ENCODE measurements at places on chromosomes 1 and 21.

- DNase-seq = no peak
Measured at GRCh38 chr1:228143480-228144192, 3.6 kb downstream of the GUK1 start.

DNA sequence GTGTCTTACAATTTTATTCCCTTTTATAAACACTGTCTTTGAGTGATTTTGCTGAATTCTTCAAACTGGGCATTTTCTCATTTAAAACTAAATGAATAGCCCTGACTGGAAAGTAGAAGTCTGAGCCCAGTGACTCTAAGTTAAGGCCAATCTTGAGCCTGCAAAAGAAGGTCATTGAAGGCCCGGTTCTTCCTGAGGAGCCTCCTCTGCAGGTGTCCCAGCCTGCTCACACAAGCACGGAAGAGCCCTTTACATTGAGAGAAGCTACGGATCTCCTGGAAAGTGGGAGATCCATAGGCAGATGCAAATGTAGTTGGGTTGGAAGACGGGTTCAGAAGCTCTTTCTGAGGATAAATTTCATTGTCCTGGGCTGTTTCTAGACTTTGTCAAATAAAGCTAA, 3.9 kb downstream of the ZNF678 start:
- no peak for DNase-seq

DNA sequence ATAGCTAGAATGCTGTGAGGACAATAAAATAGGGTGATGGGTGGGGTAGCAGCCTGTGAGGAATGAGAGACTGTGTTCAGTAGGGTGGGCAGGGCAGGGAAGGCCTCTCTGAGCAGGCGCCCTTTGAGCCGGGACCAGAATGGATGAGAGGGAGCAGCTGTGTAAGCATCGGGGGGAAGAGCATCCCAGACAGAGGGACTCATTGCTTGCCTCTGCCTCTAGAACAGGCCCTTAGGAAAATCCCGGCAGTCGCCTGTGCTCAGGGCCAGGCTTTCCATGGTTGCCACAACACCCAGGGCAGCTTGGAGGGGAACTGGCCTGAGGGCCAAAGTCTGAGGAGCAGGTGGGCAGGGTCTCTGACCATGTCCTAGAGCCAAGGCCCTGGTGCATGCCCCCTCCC, 774 bp downstream of the SLC2A7 start:
- DNase-seq = no peak

DNA sequence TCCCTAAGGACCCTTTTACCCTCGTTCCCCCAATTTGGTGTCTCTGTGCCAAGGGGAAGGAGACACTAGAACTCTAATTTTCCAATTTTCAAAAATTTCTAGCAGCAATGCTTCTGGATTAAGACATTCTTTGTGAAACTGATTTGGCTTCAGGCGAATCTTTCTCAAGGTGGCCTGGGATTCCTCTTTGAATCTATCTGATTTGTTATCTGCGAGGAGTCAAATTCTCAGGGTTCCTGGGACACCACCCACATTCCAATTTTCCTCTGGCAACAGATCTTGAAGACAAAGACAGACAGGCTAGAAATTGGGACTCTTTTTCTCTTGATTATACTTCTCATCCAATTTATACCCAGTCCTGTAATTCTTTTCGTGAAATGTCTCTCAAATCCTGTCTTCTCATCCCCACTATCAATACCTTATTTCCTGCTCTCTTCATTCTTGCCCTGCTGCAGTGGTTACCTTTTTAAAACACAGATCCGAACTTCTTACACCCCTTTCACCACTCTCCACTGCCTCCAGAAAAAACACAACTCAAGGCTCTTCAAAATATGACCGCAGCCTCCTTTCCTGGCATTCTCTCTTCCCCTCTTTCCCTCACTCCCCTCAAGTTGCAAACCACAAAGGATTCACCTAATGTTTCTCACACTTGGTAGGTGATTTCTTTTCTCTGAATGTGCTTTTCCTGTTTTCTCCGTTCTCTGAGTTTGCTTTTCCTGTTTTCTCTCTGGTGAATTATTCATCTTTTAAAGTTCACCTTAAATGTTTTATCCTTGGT, 2.7 kb upstream of the MPZL1 start:
- no peak for DNase-seq

DNA sequence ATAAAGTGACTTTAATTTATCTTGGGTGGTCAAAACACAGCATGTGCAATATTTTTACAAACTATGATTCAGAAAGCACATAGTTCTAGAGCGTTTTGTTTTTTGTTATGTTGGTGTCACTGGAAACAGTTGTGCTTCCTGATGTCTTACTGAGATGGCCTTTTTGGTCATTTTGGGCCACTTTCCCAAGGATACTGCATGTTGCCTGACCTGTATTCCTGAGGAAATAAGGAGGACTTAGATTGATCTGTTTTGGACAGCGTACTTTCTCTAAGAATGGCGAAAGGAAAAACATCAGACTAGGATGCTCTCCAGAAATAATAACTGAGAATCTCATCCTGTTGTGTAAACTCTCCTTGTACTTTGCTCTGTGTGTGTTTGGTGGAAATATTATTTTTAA, 451.2 kb downstream of the USP25 start:
- no peak for DNase-seq

DNA sequence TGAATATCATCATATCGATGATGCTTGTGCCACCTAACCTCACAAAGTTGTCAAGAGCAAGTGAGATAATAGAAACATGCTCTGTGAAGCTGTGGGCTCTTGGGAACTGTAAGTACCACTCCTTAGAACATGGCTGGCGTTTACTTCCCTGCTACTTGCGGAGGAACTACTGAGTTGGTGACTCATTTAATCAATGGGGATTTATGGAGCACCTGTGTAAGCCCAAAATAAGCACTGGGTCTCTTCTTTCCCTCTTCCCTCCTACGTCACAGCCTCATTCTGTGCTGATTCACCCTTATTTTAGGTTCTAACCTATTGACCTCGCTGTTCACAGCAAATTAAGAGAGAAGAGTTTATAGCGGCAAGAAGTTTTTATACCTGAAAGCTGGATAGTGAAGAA, 52.9 kb downstream of the PRDM2 start:
- no peak for DNase-seq

DNA sequence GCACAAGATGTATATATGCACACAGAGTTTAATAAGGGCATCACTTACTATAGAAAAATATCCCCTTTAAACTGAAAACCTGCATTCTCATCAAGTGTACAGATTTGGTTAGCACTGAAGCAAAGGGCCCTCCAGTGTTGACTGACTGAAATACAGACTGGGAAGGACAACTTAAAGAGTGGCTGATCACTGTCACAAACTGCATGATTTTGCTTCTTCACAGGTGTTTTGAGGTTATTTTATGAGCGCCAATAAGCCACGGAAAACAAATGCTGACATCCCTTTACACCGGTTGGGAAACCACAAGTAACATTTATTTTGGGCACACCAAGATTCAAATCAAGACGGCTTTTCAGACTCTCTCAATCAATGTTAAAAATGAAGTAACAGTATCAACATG, 30.9 kb upstream of the RAP1GAP start:
- no peak for DNase-seq

DNA sequence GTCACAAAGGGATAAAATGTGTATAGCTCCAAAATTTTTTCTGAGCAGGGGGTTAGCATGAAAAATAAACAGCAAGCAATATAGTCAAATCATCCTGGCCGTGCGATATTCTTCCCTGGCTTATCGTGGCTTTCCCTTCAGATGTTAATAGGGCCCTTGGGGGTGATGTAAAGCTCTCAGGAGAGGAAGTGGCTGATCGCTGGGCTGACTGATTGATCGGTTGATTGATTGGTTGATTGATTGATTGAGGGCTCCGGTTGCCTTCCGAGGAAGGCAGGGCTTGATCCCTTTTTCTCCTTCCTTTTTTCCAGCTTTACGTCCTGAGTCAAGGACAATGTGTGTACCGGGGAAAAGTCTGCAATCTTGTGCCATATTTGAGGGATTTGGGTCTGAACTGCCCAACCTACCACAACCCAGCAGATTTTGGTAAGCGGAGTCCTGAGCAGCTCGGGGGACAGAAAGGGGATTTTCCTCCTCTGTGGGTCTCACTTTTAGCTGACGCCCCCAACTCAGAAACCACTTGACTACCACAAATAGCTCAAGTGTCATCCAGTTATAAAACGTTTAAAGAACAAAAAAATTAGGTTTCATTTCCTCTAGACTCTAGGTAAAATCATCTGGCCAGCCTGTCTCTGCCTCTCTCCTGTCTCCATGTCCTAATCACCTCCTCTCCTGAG, 29.5 kb downstream of the TFF3 start:
- no peak for DNase-seq

- no peak for DNase-seq
Measured at GRCh38 chr21:45719177-45719802, 75.8 kb downstream of the PCBP3 start.
